ENCODE measurements at places on chromosomes 11 and 22.

DNA sequence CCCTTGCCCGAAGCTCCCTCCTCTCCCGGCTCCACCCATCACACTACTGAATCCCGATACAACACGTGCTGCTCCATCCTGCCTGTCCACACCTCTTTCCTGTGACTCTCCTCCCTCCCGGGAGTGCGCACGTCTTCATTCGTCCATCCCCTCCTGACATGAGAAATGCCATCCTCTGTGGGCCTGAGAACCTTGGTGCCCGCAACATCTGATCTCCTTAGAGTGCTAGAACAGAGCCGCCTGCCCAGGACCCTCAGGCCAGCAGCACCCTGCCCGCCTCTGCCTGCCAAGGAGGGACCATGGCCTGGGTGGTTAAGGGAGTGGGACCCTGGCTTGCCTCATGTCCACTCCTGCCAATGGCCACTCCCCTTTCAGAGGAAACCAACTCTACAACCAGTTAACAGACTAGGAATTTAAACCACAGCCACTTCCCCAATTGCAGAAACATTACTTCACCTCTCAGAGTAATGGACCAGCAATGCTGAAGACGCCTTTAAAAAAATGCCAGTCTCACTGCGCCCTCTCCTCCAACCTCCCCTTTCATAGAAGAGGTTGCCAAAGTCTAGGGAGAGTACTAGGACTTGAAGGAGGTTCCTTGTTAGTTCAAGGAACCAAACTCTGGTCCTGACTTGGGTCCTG lies 466.3 kb downstream of the OPCML start:
- no peak for DNase-seq

DNA sequence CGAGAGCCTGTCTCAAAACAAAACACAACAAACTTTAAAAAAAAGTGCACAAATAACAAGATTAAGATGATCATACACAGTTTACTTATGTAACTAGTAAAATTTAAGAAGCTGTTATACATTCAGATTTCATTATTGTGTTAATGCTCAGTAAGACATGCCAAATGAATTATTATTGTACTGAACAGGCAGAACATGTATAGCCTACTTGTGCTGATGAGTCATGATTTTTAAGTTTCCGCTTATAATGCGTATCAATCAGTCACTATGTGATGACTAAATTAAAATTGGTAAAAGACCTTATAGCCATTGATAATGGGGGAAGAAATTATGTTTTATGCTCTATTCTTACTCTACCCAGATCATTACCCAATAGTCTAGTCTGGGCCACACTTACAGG lies 20.5 kb upstream of the EXPH5 start:
- no peak for DNase-seq

DNA sequence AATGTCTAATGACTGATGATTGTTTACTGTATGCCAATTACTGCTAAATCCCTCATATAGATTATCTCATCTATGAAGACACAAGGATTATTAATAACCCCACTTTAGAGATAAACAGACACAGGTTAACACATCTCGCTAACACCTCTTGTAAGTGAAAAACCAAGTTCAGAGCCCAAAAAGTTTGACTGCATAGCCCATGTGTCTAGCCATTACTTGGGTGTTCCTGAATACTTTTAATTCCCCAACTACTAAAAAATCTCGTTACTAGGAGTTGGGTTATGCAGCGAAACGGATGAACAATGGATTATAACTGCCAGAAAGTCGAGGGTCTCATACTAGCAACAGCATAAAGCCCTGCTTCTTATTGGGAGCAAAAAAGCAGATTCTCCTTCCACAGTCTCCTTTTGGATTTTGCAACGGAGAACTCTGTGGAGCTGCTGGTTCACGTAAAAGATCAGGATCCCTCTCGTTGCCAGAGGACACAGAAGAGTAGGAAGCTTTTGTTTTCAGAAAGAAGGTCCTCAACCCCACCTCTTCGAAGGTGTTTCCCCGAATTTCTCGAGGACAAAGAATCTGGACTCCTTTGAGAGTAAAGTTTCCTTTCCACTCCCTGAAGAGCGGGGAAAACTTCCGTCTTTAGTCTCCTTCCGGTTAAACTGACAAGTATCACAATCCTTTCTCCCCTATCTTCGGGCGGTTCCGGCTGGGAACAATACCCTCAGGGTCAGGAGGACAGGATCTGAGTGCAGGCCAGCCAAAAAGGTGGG lies 979 bp downstream of the ZBED5 start:
- DNase-seq: no peak

DNA sequence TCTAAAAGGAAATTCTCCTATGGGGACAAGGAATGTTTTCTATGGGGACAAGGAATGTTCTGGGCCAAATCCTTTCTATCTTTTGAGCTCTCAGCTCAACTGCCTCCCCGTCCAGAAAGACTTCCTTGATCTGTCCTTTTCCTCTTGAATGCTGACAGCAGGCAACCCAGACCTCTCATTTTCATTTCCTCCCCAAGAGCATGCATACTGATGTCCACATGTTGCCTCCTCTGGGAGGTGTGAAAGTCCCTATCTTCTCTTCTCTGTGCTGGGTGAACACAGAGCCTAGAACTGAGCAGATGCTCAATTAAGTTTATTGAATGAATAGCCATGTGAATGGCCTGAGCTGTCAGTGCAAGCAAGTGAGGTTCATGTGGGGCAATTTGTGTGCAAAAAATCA lies 331.9 kb upstream of the NARS2 start:
- DNase-seq: no peak

- no peak for DNase-seq
These were observed 5.8 kb downstream of the SHANK2 start for GRCh38 chr11:71246559-71246958.

DNA sequence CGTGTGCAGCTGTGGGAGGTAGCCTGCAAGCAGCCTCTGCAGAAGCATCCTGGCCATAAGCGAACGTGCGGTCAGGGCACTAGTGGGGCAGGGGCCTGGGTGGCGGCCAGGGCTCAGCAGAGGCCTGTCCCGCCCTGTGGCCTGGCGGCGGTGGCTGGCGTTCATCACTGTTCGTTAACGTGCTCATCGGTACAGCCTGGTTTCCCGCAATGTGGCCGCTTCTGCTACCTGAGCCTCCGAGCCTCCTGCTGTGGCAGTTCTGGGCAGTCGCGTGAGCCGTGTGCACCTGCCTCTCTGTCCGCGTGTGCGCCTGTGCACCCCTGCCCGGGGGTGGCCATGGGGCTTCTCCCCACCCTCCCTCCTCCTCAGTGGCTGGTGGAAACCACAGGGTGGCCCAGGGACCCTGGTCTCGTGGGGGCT lies 117.9 kb downstream of the KCNQ1OT1 start:
- DNase-seq: no peak

DNA sequence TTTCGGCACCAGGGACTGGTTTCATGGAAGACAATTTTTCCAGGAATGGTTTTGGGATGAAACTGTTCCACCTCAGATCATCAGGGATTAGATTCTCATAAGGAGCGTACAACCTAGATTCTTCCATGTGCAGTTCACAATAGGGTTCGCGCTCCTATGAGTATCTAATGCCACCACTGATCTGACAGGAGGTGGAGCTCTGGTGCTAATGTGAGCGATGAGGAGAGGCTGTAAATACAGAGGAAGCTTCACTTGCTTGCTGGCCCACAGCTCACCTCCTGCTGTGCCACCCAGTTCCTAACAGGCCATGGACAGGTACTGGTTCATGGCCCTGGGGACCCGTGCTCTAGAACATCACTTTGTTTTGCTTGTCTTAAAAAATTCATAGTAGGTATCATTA lies 41.8 kb upstream of the AMPD3 start:
- DNase-seq: peak; percentile 16

DNA sequence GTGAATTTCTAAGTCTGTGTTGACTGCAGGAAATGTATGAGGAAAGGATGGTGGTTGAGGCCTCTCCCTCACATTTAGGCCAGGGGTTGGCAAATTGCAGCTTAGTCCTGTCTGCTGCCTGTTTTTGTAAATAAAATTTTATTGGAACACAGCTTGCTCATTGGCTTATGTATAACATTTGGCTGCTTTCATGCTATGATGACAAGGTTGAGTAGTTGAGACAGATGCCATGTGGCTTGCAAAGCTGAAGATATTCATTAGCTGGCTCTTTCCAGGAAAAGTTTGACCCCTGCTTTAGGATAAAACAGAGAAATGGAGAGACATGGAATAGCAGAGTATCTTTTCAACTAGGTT lies 46.2 kb downstream of the BCR start:
- peak; percentile 77 for DNase-seq

DNA sequence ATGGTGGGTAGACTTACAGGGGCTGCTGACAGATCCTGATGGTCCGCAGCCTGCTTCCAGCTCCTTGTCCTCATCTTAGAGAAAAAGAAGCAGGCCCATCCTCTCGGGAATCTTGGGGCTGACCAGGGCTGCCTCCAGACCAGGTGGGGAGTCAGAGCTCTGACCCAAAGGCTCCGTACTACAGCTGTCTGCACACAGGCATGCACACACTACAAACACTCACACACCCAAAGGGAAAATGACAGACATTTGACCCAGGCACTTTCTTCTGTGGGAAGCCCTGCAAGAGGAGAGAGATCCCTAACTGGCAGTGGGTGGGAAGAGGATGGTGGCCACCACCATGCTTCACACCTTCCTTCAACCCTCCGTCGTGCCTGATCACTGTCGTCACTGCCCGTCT lies 46.9 kb upstream of the MYOD1 start:
- DNase-seq: no peak

Data from NCI-H446 (cell line).